ENCODE measurements at places on chromosomes 11 and 22.

- no peak for DNase-seq
These were observed 1403.5 kb downstream of the BRD1 start for GRCh38 chr22:48424201-48424627.

- no peak for DNase-seq
These were observed 46.3 kb upstream of the RRM1 start for GRCh38 chr11:4048340-4048739.

DNA sequence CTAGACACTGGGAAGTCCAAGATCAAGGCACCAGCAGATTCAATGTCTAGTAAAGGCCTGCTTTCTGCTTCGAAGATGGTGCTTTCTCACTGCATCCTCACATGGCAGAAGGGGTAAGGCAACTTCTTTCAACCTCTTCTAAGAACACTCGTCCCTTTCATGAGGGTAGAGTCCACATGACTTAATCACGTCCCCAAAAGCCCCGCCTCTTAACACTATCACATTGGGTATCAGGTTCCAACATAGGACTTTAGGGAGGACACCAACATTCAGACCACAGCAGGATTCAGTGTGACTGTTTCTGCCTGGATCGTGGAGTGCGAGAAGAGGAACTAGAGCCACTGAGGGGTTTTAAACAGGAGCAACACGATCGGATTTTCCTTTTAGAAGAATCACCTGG, 3.7 kb upstream of the TIRAP start:
- DNase-seq: no peak

GRCh38 chr11:112620621-112621394, 340.4 kb upstream of the NCAM1 start:
- DNase-seq: no peak

DNA sequence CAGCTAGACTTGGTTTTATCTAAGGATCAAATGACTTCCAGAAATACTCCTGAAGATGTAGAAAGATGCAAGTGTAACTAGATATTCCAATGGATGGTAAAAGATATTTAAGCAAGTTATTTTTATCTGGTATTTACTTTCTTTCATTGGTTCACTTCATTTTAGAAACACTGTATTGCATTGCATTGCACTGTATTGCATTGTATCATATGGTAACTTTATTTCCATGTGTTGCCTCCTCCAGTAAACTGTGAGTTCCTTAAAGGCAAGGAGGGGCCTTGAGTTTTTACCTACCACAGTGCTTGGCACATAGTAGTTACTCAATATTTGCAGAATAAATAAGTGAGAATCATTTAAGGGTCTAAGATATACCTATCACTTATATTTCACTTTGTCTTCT, 31.8 kb upstream of the FLI1 start:
- DNase-seq: no peak

- DNase-seq: peak; percentile 62
These were observed 22.1 kb upstream of the RRAS2 start for GRCh38 chr11:14380947-14381561.

GRCh38 chr22:38843657-38844314, at the start of gene NPTXR:
TSS of gene NPTXR (minus strand) at chr22:38844028.
- peak; percentile 64 for DNase-seq

All from activated T-cell treated with anti-CD3 and anti-CD28 coated beads, Interleukin-2, amount 50 U/mL, for 1 hour (primary cell).